ENCODE measurements at places on chromosomes 7 and 10. TPM values are rescaled to one million over a fixed set of nuclear protein-coding genes. Genes with fewer than 3 reads are reported as not detected.

GRCh38 chr10:70984986-70985722 lies 96.8 kb upstream of the PCBD1 start:
- DNase-seq, result no peak

DNA sequence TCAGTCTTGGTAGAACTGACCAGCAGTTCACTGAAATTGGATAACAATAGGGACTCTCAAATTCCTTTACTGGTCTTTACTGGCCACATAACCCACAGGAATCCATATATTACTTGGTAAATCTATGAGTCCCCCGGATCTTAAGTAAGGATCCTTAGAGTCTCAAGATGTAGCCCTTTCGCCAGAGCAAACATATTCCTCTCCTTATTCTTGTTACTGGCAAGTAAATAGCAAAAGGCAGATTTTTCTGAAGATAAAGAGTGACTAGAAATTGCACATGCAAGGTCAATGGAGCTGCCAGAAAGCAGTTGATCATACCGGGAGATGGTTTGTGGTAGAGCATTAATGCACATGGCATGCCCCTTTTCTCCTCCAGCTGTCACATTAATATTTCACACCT lies 283.0 kb downstream of the HDAC9 start:
- DNase-seq, result no peak

DNA sequence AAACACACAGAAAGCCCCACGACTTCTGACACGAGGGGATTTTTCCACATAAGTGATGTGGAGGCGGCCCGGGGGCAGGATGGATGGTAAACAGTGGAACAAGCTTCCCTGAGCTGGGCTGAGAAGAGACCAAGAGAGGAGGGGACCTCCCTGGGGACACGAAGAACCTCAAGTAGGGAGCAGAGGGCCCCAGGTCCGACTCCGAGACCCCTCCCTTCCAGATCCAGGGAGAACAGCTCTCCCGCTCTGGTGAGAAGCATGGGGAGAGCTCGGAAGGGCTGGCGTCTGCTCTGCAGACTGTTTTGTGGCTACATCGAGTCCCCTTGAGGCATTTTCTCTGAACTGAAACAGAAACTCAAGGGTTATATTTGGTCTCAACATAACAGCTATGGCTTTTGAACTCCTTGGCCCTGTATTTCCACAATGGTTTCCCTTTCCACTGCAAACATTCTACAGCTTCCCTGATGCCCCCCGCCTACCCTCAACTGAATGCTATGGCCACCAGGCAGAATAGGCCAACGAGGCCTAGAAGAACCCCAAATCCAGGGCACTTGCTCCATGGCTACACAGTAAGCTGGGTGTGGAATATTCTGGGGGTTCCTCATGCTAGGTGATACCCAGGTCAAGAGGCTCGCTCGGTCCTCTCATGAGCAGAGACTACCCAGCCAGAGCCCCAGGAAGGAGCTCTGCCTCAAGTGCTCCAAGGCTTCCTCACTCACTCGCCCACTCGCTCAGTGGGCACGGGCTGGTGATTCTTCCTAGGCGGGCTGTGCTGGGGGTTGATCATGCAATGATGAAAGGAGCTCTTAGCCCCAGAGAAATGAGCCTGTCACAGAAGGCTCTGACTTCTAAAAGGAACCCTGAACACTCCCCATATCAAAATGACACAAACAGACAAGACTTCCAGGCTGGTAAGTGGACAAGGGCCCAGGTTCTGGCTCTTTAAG lies 47.5 kb downstream of the FAM53B start:
- DNase-seq, result peak; percentile 34

GRCh38 chr10:127880557-127880956 lies 12.2 kb downstream of the CLRN3 start:
- DNase-seq, result no peak

DNA sequence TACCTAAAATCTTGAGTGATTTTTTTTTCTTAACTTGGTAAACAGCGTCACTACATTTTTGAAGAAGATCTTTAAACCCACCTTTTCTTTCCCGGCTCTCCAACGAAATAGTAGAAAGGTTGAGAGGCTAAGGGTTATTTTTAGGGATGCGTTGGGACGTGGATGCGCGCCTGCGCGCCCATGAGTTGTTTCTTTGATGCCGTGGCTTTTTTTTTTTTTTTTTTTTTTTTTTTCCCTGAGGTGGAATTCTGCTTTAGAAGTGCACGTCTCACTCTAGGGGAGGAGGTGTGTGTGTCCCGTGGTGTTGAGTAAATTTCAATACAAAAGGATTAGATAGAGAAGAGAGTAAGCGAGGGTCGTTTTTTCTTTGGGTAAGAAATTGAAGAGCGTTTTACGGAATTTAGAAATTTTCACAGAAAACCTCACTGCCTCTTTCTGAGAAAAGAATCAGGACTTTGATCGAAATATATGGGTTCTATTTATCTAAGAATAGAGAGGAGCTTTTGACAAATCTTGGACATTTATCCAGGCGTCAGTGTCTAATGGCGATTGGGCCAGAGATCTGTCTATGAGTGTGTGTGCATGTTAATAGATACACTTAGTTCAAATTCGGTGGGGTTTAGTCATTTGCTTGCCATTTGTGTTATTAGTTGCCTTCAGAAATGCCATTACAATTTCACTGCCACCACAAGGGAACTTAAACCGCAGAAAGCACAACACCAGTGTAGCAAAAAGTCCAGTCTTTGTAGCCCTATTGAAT lies 1.2 kb upstream of the SP8 start:
- DNase-seq, result no peak

GRCh38 chr10:7587168-7587864 lies 79.5 kb downstream of the ITIH5 start:
- no peak for DNase-seq

GRCh38 chr10:90403211-90404000 lies 454.4 kb downstream of the HTR7 start:
- no peak for DNase-seq

GRCh38 chr10:43958964-43959363 lies 310.3 kb upstream of the ZNF32 start:
- no peak for DNase-seq

- no peak for DNase-seq
These were observed 154.5 kb downstream of the SLC25A13 start for GRCh38 chr7:96167424-96167823.

- no peak for DNase-seq
These were observed 74.7 kb upstream of the ITGB1 start for GRCh38 chr10:33032654-33033151.

DNA sequence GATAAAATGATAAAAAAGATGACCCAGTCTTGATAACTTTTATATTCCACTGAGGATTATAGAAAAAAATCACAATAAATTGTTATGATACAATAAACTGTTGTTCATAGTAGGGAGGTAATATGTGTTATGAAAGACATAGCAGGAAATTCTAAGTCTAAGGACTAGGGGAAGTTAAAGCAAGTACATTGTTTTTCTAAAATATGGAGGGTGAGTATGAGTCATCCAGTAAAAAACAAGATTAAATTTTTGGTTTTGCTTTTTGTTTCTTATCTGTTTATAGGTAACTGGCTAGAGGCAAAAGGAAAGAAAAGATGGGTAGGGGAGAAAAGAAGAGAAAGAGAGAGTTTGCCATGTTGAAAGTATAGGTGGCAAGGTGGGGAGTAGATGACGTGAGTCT lies 188.4 kb downstream of the POLR1F start:
- DNase-seq, result no peak

DNA sequence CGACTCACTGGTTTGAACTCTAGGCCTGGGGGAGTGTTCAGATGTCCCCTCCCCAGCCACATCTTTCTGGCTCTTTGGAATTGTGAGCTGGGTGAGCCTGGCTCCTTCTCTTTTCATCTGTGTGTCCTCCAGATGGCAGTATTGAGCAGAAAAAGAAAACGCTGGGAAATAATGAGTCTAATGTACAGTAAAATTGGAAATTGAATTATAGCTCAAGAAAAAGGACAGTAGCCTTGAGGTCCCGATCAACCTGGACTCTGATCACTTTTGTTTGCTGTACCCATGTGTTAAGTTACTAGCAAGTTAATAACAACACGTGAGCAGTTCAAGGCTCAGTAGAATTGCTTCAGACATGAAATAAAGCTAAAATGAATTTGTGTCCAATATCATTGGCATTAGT lies 77.9 kb downstream of the SNX10 start:
- DNase-seq, result no peak

DNA sequence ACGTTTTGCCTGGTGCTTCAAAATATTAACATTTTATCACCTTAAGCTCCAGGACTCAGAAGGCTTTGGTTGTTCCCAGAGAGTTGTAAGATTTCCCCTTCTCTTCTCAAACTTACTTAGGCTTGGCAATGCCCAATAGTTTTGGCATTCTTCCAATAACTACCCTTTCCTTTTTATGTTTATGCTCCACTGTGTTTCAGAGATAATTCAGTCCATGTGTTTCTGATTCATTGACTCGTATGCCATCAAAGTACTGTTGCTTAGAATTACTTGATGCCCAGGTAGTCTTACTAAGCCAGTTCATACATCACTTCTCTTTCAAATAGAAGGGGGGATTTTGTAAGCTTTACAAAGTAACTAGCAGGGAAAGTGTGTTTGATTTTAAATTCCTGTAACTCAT lies 66.6 kb downstream of the AGMO start:
- no peak for DNase-seq

GRCh38 chr7:132580277-132580676 lies 4.0 kb upstream of the PLXNA4 start:
- DNase-seq, result no peak

- DNase-seq, result peak; percentile 60
These were observed 2.5 kb upstream of the ACBD5 start for GRCh38 chr10:27242951-27243551.

- DNase-seq, result no peak
These were observed 213.0 kb upstream of the KMT2E start for GRCh38 chr7:104801022-104801421.

- DNase-seq, result no peak
These were observed 512.0 kb downstream of the TCERG1L start for GRCh38 chr10:130799532-130799931.

- no peak for DNase-seq
These were observed 739.1 kb downstream of the MAGI2 start for GRCh38 chr7:78714356-78714755.

DNA sequence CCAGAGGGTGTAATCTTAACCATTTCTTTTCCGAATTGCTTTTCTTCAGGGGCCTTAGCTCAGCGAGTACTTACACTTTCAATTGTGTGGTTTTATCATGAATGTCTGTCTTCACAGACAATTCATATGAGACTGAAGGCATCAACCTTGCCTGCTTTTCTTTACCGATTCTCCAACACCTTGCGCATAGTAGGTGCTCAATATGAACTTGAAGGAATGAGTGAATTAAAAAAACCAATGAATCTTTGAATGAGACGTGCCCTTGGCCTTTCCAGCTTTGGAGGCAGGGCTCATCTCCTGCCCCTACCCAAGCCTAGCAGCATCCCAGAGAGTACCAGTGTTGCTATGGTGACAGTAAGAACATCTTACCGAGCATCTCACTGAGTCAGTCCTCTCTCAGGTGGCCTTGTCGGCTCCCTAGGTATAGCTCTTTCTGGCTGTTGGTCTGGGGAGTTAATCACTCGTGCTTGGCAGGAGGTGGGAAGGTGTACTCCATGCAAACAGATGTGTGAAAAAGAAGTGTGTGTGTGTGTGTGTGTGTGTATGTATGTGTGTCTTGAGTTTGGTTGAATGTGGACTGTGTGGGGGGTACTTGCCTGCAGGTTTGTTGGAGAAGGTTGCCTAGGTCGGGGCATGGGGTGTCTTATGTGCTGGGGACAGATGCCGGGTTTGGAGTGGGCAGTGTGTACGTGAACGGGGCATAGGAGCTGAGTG lies 107.7 kb downstream of the C10orf105 start:
- DNase-seq, result no peak

DNA sequence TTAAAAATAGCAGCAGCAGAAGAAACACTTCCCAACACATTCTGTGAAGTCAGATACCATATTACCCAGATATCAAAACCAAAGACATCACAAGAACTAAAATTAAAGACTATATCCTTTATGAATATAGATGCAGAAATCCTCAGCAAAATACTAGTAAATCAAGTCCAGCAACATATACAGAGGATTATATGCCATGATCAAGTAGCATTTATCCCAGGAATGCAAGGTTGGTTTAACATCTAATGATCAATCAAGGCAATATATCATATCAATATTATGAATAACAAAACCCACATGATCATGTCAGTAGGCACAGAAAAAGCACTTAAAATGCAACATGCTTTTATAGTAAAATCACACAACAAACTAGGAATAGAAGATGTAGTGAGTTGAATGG lies 88.1 kb downstream of the RPS24 start:
- no peak for DNase-seq

DNA sequence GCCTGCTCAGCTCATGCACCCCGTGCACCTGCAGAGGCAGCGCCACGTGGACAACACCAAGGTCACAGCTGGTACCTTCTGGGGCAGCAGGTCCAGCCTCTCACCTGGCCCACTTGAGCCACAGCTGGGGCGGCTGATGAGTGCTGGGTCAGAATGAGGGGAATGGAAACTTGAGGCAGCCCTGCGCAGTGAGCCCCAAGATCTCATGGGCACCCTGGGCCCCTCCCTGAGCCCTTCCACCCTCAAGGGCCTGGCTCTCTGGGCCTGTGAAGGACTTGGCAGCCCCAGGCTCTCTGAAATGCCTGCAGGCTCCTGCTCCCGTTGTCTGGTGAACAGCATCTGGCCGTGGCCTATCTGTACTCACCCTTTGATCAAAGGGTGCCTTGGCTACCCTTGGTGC lies 112.7 kb downstream of the TCERG1L start:
- DNase-seq, result no peak

- no peak for DNase-seq
These were observed 563.3 kb upstream of the LRRTM3 start for GRCh38 chr10:66362522-66362921.

- no peak for DNase-seq
These were observed 962 bp upstream of the SLC26A4 start for GRCh38 chr7:107659666-107660065.

DNA sequence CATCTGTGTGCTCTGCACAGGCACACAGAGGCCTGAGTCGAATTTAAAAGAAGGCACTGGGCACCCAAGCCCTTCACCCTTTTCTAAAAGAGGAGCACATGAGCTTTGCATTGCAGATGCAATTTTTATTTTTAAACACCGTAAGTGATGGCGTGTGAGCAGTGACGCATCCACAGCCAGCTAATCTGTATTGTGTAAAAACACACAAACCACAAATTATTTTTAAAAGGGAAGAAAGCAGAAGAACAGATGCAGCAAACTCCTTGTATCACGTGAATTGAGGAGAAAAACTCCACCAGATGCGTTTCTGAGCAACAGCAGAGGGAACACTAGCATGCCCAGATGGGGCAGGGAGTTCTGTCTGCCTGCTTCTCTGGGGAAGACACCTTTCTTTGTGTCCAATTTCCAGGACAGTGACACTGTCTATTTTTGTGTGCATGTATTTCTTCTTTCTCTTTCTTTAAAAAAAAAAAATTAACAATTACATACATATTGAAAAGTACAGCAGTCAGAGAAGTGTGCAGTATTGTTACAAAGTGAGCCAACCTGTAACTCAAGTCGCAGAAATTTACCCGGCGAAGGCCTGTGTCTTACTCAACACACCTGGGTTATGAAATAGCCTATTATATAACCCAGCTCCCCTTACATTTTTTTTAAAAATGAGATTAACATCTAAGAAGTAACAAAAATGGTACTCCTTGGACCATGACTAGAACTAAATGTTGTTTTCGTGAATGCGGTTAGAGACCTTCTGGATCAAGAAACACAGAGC lies 39.2 kb downstream of the EEPD1 start:
- peak; percentile 75 for DNase-seq

Gene CNNM1
- 0.23 TPM for total RNA-seq

Gene OPN4
- total RNA-seq, result 0.36 TPM

Gene CLEC5A
- 7.7 TPM for total RNA-seq

Gene ADCYAP1R1
- total RNA-seq, result 1.1 TPM

Gene MMP21
- 0.16 TPM for total RNA-seq

Gene EFCAB10
- not detected for total RNA-seq

Gene ZYX
- 499 TPM for total RNA-seq

Gene TBC1D12
- 20.4 TPM for total RNA-seq

Gene MYOZ1
- 3.2 TPM for total RNA-seq

Gene HMX2
- total RNA-seq, result not detected

Gene BAIAP2L1
- 1.8 TPM for total RNA-seq
